ENCODE measurements at places on chromosomes 12 and 14.
A peak's percentile ranks its signal among the peaks of the same experiment; 100 is the strongest.

- DNase-seq: no peak
Measured at GRCh38 chr12:98211909-98212695, 303.3 kb upstream of the TMPO start.

- peak; percentile 83 for DNase-seq
Measured at GRCh38 chr12:132559652-132560363, 50.6 kb downstream of the LRCOL1 start.

- no peak for DNase-seq
Measured at GRCh38 chr12:123757561-123757960, 4.5 kb upstream of the DNAH10 start.

DNA sequence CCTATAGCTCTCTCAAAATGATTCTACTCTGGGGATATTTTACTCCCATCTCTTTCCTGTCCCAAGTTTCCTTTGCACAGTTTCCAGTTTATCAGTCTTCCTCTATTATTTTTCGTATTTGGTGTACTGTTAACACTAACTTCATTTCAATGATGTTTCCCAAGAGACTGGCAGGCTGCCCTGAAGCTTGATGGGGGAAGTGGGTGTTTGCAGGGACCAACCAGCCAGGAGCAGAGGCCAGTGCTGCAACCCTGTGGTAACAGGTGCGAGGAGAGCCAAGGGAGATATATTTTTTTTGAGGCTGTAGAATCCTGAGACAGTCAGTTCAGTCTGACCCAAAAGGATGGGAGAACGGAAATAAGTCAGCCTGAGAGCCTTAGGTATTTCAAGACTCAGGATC lies 11.8 kb upstream of the CEBPE start:
- no peak for DNase-seq

GRCh38 chr14:20680843-20681347 lies 3.5 kb upstream of the RNASE4 start:
- DNase-seq: no peak

- DNase-seq: no peak
Measured at GRCh38 chr12:66813137-66813892, 134.4 kb upstream of the GRIP1 start.
